ENCODE measurements at places on chromosomes 1 and 21.

GRCh38 chr1:8666389-8667167 lies 150.9 kb downstream of the RERE start:
- DNase-seq: no peak

DNA sequence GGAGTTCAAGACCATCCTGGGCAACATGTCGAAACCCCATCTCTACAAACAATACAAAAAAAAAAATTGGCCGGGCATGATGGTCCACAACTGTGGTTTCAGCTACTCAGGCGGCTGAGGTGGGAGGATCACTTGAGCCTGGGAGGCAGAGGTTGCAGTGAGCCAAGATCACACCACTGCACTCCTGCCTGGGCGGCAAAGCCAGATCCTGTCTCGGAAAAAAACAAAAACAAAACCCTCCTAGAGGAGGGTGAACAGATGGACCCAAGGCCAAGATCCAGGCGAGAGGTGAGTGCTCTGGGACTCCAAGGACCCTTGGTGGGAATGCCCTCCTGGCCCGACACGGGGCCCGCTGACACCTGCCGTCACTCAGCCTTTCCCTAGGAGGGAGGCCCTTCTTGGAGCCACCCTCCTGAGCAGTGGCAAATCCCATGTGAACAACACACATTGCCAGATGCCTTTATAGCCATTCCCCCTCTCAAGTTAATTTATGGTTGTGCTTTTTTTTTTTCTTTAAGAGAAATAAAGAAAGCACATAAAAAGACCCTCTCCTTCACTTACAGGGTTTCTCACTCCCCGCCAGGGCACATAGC lies 380 bp downstream of the TFF2 start:
- DNase-seq: no peak

DNA sequence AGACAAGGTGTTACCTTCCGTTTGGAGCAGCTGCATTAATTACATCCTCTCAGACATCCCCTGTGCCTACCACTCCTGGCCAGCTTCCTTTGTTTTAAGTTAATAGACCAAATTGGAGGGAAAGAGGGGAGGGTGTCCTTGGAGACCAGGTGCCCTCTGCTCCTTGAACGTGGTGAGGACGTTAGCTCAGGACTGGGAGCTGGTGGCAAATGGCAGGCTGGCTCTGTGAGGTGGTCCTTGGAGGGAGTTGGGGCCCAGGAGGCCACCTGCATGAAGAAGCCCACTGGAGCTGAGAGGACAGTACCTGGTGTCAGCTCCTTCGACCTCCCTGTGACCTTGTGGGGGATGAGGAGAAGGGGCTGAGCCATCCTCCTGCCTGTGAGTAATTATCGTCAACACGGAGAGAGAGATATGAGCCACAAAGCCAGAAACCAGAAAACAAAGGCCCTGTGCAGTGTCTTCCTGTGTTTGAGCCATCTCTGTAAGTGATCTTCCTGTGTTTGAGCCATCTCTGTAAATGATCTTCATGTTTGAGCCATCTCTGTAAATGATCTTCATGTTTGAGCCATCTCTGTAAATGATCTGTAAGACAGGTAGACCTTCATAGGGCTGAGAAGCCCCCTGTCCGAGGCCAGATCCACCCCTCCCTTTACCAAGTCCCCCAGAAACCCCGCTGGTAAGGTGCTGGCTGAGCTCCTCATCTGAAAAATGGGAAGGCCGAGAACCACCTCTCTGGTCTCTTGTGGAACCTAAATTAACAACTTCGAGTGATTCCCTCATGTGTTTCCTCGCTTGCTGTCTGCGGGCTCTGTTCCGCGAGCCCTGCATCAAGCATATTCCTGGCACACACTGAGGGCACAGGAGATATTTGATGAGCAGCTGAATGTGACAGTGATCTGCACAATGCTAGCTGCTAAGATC lies 126.0 kb downstream of the CAMTA1 start:
- DNase-seq: no peak

DNA sequence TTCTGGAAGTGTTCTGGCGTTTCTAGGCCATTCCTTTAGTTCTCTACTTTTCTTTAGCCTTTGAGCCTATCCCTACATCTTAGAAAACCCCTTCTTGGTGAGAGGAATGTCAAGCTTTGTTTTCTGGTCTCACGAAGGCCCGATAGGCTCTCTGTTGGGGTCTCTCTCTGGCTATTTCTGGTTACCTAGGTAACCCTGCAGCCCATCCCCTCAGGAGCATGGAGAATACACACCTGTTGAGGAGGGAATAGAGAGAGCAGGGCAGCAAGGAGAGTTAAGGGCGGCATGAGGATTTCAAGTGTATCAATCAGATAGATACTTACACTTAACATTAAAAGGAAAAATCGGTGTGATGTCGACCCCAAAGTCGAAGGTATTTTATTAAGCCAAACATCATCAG lies 45.7 kb downstream of the LRRC8D start:
- no peak for DNase-seq

DNA sequence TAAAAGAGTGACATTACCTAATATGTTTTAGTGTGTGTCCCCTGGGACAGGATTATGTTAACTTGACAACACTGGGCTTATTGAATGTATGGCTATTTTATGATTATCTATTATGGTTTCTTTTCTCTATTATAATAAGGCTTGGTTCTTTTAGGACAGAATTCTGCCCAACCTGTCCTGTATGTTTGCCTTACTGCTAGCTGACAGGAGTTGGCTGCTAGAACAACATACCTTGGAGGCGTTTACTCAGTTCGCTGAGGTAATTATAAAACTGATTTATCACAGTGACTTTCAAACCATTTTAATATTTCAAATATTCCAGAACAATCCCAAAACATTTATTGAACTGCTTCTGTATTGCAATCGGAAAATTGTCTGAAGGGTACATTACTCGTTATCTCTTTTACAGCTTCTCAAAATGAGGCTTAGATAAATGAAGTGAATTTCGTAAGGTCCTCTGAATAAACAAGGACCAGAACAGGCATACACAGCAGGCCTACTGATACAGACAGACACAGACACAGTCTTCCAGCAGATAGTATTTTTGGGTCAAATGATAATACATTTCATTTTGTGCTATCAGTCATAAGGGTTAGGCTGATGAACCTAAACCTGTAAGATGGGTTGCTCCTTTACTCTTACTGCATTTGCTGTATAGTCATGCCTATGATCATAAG lies 44.2 kb downstream of the SCYL3 start:
- no peak for DNase-seq

Data from activated CD8-positive, alpha-beta memory T cell treated with anti-CD3 and anti-CD28 coated beads for 1 hour (primary cell).